NCI-H1105 treated with DMSO at 0.1 percent for 48 hours (cell line): ENCODE measurements at places on chromosomes 11 and 22.

DNA sequence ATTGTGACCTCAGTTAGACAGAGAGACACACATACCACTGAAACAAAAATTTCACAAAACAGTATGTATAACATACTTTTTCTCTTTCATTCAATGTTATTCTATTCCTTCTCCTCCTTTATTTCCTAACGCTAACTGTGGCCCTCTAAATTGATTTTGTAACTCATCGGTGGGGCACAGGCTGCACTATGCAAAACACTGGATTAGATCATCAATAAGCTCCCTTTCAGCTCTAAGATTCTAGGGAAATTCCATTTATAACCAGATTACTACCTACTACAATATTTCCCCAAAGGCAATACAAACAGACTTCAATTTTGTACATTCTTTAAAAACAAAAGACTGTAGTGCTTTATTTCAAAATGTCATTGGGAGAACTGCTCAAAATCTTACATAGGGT lies 6.1 kb downstream of the FJX1 start:
- DNase-seq, result no peak

GRCh38 chr11:82234256-82234655 lies 499.4 kb downstream of the FAM181B start:
- DNase-seq, result no peak

DNA sequence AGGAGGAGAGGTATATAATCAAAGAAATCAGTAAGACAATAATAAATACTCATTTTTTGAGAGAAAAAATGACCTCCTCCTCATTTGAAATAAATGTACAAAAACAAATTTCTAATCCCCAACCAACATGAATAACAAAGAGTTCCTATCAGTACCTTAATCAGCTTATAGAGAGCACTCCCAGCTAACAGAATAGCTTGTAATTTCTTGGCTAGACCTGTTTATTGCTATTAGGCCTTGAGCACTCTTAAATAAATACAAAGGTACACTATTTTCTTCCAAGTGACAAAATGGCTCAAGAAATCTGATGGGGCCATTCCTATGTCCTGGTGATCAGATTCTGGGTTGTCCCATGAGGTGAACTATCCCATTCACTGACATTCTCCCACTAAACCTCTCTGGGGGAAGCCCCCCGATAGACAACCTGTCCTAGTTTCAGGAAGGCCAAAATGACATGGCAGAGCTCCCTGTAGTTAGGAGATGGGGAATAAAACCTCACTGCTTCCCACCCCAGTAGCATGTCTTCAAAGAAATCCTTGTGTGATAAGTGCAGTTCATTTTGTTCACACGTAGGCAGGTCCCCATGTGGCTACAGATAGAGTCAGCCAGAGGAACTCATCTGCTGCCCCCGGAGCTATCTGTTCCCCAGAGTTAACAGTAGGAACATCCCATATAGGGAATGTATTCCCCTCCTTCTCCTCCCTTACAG lies 385.7 kb downstream of the SOX6 start:
- peak; percentile 53 for DNase-seq

- no peak for DNase-seq
Observed at GRCh38 chr11:77981346-77981947, 13.0 kb downstream of the INTS4 start.

GRCh38 chr11:86931548-86932258 lies 23.5 kb downstream of the FZD4 start:
- DNase-seq, result no peak

- DNase-seq, result no peak
Observed at GRCh38 chr22:48208894-48209293, 1446.4 kb downstream of the TBC1D22A start.
